H7 (cell line): ENCODE measurements at places on chromosomes 1 and 21. TPM values are rescaled to one million over a fixed set of nuclear protein-coding genes. Genes with fewer than 3 reads are reported as not detected.

TEDDM1 gene
- total RNA-seq = not detected in 2 replicates

BEND5 gene
- total RNA-seq = 13.1 and 19.0 TPM in 2 replicates

DPT gene
- total RNA-seq = not detected in 2 replicates

ICOSLG gene
- 0.96 and 1.6 TPM in 2 replicates for total RNA-seq

CASQ1 gene
- 4.2 and 4.4 TPM in 2 replicates for total RNA-seq

RHBDL2 gene
- total RNA-seq = 0.03 and 1.2 TPM in 2 replicates

DNA sequence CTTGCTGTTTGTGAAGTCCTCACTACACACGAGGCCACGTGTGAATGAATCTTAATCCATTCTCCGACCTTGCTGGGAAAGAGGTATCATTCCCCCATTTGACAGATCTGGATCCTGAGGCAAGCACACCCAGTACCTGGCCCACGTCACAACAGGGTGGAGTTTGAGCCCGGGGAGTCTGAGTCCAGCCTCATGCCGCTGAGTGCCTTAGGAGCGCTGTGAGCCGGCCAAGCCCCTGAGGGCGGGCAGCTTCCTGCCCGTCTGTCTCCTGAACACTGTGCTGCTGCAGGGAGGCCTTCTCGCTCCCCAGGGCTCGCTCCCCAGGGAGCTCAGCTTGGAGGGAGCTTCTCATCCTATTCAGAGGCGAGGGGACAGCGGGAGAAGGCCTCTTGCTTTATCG lies 29.7 kb downstream of the SLC45A1 start:
- DNase-seq = no peak

DNA sequence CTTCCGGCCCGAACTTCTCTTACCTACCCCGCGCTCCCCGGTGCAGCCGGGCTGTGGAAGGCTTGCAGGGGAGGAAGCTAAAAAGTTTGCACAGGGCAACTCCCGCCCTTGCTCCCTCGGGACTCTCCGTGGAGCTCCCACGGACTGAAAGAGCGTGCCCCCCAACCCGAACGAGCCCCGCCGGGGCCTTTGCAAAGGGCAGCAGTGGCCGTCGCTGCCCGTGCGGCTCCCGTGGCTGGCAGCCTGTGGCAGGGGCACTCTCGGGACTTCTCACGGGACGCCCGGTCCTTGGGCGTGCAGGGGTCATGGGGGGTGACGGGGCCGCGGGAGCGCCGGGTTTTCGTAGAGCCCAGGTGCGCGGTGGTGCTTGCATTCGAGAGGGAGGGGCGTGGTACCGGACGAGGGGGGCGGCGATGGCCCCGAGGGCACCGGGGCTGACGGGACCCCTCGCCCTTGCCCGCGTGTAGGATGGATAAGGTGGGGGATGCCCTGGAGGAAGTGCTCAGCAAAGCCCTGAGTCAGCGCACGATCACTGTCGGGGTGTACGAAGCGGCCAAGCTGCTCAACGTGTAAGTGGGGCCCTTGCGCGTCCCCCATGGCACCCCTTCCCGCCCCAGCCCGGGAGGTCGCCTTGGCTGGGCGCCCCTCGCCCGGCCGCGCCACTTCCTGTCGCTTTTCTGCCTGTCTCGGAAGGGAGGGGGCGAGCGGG lies 711 bp downstream of the GADD45A start:
- peak; percentile 74 for DNase-seq

- no peak for DNase-seq
Observed at GRCh38 chr21:14691914-14692313, 145.8 kb upstream of the SAMSN1 start.

- no peak for DNase-seq
Observed at GRCh38 chr1:214454569-214455396, 96.6 kb downstream of the PTPN14 start.

GRCh38 chr1:202701200-202701599 lies 9.1 kb downstream of the SYT2 start:
- DNase-seq = no peak

GRCh38 chr1:13809461-13810159 lies 109.6 kb downstream of the PRDM2 start:
- DNase-seq = no peak

GRCh38 chr1:241330619-241331327 lies 26.2 kb downstream of the RGS7 start:
- no peak for DNase-seq

GRCh38 chr1:180397175-180397574 lies 105.2 kb downstream of the ACBD6 start:
- no peak for DNase-seq

GRCh38 chr1:173914366-173914871 lies 2.7 kb downstream of the SERPINC1 start:
- peak; percentile 62 for DNase-seq

GRCh38 chr1:37124501-37124900 lies 90.2 kb upstream of the GRIK3 start:
- no peak for DNase-seq

- no peak for DNase-seq
Observed at GRCh38 chr1:45304311-45305081, 22.2 kb upstream of the HPDL start.

DNA sequence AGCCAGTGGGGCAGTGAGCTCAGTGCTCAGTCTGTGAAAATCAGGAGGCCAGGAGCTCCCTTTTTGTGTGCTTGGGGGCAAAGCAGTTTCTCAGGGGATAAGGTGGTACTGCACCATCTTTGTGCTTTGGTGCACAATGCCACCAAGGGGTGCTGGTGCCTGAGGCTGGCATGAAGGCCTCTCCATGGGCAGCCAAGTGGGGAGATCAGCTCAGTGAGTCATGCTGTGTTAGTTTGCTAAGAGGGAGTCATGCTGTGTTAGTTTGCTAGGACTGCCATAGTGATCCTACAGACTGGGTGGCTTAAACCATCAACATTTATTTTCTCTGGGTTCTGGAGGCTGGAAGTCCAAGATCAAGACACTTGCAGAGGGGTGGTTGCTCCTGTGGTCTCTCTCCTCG lies 428.1 kb downstream of the PRDM2 start:
- no peak for DNase-seq

DNA sequence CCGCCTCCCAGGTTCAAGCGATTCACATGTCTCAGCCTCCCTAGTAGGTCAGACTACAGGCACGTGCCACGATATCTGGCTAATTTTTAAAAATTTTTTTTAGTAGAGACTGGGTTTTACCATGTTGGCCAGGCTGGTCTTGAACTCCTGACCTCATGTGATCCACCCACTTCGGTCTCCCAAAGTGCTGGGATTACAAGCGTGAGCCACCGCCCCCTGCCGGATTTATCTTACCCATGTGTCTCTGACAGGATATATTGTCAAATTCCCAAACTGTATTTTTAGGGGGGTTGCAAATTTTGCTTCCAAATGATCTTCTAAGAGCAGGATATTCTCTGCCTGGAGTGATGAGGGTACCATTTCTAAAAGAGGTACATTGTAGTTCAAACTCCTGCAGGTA lies 74.3 kb downstream of the KIF26B start:
- DNase-seq = no peak

DNA sequence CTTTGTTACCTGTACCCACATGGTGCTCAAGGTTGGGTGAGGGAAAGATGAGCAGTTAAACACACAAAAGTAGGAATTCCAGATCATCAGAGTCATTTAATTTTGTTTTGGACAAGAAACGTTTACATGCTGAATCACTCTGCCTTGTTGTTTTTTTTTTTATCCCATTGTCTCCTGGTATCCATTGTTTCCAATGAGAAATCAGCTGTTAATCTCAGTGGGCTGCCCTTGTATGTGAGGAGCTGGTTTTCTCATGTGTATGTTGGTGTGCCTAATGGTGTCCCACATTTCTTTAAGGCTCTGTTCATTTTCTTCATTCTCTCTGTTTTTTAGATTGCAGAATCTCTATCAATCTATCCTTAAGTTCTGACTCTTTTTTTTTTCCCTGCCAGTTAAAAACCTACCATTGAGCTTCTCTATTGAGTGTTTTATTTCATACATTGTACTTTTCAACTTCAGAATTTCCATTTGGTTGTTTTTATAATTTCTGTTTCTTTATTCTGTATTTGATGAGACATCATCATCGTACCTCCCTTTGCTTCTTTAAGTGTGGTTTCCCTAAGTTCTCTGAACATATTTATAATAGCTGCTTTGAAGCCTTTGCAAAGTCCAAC lies 8.8 kb upstream of the OBSCN start:
- DNase-seq = no peak

- no peak for DNase-seq
Observed at GRCh38 chr21:16571594-16571993, 841.8 kb downstream of the USP25 start.
